ENCODE measurements at places on chromosomes 11 and 22. TPM values are rescaled to one million over a fixed set of nuclear protein-coding genes. Genes with fewer than 3 reads are reported as not detected.

Gene IL10RA
- total RNA-seq, result not detected

Gene MUC5AC
- total RNA-seq, result not detected

Gene HEPHL1
- total RNA-seq, result not detected

Gene PTPMT1
- total RNA-seq, result 88.1 TPM

Gene OVCH2
- not detected for total RNA-seq

Gene CYTH4
- not detected for total RNA-seq

Gene TNNI2
- not detected for total RNA-seq

Gene SMIM35
- total RNA-seq, result not detected

DNA sequence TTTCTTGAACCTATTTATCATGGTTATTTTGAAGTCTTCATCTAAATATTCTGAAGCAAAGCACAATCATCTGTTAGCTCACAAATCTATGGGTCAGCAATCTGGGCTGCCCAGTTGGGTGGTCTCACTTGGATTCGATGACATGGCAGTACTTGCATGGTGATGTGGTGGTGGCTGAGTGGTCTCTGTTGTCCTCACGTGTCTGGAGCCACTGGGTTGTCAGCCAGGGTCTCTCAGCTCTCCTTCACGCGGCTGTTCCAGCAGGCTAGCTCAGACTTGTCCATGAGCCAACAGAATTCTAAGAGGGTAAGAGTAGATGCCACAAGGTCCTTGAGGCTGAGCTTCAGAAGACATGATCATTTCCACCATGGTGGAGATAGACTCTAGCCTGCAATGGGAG lies 66.4 kb upstream of the KCNQ1OT1 start:
- no peak for DNase-seq

DNA sequence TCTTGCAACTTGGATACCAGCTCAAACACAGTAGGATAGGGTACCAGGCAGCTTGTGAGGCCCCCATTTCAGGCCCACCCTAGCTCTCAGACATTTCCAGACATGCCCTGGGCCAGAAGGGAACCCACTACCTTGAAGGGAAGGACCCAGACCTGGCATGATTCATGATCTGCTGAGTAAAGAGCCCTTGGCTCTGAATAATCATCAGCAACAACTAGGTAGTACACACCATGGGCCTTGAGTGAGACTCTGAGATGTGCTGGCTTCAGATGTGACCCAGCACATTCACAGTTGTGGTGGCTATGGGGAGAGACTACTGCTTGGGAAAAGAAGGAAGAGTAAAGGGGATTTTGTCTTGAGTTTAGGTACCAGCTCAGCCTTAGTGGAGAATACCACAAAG lies 23.6 kb downstream of the JRKL start:
- DNase-seq, result no peak

DNA sequence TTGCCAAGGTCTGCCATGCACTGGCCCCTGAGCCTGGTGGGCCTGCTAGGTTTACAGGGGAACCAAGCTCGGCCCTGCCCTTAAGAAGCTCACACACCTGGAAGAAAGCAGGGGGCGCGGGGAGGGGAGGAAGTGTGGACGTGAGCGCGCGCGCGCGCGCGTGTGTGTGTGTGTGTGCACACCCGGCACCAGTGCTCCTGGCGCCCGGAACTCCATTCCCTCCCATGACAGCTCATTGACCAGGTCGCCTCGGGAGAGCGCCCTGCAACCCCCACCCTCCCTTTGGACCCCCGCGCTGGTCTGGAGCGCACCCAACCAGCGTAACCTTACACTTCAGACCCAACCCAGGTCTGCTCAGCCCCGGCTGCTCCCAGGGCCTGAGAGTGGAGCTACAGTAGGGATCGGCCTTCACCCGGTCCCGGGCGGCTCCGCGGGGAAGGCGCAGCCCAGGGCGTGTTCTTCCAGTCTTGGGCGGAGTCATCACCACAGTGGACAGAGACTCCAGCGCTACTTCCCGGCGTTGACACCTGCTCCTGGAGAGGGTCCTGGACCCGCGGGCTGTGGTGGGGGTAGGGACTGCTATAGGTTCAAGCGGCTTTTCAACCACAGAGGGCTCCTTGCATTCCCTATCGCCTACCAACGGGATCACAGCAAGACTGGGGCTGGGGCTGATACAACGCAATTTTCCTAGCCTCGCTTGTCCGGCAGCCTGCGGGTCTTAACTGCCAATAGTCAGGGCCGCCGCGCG lies 1.5 kb downstream of the GALNT18 start:
- no peak for DNase-seq

- no peak for DNase-seq
Measured at GRCh38 chr22:40156001-40156516, 21.7 kb upstream of the TNRC6B start.

DNA sequence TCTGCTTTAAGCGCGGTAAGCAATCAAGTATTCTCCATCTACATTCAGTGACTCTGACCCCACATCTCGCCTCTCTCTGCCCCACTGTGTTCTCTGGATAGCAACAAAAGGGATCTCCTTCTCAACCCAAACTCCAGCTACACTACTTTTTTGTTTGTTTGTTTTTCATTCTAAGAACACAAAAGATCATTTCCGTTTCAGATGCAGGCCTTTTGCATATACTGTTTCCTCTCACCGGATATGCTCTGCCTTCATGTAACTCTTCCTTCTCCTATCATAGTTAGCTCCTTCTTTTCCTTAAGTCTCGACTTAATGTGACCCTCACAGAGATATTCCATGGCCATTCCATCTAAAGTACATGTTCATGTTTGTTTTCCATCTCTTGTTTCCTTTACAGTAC lies 179.8 kb upstream of the MTMR2 start:
- no peak for DNase-seq

GRCh38 chr11:35525501-35526175 lies at the start of gene PAMR1:
TSS of gene PAMR1 (minus strand) at chr11:35525616. CDS start at chr11:35525585, 31 bp downstream.
- DNase-seq, result no peak

DNA sequence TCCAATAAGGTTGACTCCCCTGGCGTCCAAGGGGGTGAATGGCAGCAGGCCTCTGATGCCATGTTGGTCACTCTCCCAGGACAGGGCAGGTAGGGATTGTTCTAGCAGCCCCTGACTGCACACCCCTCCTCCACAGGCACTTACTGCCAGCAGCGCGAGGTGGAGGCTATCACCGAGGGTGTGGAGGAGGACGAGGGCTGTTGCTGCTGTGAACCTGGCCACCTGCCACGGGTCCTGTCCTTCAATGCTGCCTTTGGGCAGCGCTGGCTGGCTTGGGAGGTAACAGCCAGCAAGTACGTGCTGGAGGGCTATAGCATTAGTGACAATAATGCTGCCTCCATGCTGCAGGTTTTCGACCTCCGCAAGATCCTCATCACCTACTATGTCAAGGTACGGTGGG lies 7.7 kb upstream of the SIPA1 start:
- no peak for DNase-seq

DNA sequence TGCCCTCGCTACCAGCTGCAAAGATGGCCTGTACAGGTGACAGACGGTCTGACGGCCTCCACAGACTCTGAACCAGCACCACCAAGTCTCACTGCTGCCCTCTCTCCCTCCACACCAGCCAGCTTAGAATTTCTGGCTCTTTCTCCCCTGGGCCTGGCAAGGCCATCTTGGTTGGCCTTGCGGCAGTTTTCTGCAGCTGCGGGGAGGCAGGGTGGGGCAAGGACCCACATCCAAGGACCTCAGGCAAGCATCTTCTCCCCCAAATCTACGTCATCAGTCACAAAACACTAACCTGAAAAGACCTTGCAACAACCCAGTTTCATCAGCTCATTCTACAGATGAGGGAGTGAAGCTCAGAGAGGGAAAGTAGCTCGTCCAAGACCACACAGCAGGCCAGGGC lies 11.7 kb upstream of the POLDIP3 start:
- no peak for DNase-seq

DNA sequence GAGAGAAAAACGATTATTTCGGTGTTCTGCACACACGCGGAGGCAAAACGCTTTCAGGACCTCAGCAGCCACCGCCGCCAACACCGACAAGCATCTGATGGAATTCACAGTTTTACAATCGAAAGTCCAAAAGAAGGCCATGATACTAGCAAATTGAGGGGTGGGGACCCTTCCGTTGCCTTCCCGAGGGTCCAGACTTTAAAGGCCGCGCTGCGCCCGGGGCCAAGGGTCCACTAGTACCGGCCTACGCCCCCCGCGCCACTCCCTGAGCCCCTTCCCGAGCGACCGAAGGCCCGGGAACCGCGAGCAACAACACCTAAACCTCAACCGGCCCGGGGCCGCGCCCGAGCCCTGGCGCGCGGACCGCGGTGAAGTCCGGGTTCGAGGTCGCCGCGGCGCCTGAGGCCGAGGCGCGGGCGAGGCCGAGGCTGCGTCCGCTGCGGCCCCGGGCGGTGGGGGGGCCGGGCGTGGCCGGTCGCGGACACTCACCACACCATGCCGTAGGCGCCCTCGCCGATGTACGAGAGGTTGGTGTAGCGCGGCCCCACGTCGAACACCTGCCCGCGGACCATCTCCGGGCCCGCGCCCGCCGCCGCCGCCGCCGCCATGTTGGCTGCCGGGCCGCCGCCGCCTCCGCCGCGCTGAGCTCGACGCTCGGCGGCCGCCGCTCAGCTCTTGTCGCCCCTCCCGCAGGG lies 465 bp downstream of the MAPK1 start:
- no peak for DNase-seq

DNA sequence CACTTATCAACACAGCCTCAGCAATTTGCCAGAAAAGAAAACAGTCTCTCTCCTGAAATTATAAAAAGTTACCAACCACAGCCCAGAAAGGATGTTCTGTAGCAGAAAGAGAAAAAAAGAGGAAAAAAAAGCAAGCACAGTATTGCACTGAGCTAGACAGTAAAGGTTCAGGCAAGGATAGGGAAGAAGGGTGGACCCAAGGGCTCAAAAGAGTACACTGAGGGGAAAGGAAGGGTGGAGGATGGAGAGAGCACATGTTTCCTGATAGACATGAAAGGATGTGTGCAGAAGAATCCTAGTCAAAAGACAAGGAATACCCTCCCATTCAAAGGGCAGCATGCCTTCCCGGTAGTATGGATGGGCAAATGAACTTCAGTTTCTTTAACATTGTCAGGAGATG lies 59.1 kb downstream of the RRAS2 start:
- no peak for DNase-seq

DNA sequence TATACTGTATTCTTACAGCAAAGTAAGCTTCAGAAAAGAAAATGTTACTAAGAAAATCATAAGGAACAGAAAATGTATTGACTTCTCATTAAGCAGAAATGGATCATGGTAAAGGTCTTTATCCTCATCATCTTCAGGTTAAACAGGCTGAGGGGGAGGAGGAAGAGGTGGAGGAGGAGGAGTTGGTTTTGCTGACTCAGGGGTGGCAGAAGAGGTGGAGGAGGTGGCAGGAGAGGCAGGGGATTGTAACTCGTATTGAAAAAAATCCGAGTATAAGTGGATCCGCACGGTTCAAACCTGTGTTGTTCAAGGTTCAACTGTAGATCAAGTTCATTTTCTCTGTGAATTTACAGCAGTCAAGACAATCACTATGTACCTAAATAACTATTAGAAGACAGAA lies 13.0 kb downstream of the GLB1L3 start:
- DNase-seq, result no peak

DNA sequence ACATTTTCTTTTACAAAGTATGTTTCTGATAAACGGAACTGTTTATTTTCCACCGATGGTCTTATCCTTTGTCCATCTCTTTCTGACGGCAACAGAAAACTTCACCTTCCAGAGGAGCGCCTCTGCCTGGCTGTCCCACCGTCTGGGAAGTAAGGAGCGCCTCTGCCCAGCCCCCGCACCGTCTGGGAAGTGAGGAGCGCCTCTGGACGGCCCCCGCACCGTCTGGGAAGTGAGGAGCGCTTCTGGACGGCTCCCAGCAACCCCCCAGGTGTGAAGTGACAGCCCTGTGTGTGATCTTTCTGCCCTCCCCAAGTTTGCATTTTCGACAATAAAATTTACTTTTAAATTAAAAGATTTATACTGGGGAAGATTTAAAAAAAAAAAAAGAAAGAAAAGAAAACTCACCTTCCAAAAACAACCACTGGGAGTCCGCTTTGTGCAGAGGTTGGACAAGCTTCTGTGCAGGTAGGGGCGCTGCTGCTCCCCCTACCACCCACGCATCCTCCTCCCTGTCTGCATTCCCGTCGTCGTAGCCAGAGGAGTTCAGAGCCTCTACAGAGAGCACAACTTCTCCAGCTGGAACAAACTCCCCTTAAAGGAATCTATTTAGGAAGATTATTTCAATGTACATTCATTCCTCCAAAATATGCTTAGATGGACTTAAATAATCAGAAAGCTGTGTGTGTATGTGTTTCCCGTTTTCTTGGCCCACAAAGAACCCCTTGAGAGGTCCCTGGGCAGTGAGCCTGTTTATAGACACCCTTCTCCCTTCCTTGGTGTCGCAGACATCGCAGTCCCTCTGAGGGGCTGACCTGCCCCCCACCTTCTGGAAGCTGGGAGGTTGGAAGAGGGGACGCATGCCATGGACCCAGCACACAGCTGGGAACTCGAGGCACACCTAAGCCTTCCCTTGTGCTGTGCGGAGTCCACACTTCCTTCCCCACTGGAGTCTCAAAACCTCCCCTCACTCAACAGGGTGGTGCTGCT lies 849 bp upstream of the APOBEC3B start:
- no peak for DNase-seq

DNA sequence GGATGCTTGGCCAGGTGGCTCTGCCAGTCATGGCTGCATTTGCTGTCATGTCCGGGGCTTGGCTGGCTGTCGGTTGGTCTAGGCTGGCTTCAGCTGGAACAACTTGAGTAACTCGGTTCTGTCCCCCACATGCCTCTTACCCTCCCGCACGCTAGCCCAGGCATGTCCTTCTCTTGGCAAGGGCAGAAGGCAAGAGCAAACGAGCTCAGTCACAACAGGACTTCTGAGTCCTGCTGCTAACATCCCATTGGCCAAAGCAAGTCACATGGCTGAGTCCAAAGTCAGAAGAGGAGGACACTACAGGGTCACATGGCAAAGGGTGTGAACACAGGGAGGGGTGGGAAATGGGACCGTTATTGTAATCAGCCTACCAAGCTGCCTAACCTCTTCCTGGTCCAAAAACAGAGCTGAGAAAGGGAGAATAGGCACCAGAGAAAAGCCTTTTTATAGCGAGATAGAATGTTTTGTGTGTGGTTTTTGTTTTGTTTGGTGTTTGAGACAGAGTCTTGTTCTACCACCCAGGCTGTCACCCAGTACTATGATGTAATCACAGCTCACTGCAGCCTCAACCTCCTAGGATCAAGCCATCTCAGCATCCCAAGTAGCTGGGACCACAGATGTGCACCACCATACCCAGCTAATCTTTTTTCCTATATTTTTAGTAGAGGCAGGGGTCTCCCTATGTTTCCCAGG lies 81.9 kb downstream of the MN1 start:
- DNase-seq, result peak; percentile 49
